ENCODE measurements at places on chromosomes 4 and X. TPM values are rescaled to one million over a fixed set of nuclear protein-coding genes. Genes with fewer than 3 reads are reported as not detected.

CCDC160 gene
- 0.20 TPM for total RNA-seq

GAGE12J gene
- not detected for total RNA-seq

CDKL5 gene
- 8.1 TPM for total RNA-seq

ALAS2 gene
- 164 TPM for total RNA-seq

STOX2 gene
- 11.8 TPM for total RNA-seq

HTN1 gene
- total RNA-seq = not detected

COL4A6 gene
- total RNA-seq = 7.3 TPM

MBNL3 gene
- total RNA-seq = 19.9 TPM

MAGED1 gene
- 82.5 TPM for total RNA-seq
